Fibroblast of villous mesenchyme (primary cell): ENCODE measurements at places on chromosomes 13 and 19. TPM values are rescaled to one million over a fixed set of nuclear protein-coding genes. Genes with fewer than 3 reads are reported as not detected.

Gene GFY
- total RNA-seq: not detected in 2 replicates

Gene PLIN4
- 0.32 and 0.43 TPM in 2 replicates for total RNA-seq

Gene CYP2F1
- total RNA-seq: not detected in 2 replicates

Gene ZNF573
- total RNA-seq: 4.8 and 6.0 TPM in 2 replicates

Gene FCAR
- total RNA-seq: not detected in 2 replicates

Gene KLK7
- not detected in 2 replicates for total RNA-seq

GRCh38 chr19:35975608-35976214 is 19.3 kb upstream of the SDHAF1 start:
- DNase-seq: no peak

DNA sequence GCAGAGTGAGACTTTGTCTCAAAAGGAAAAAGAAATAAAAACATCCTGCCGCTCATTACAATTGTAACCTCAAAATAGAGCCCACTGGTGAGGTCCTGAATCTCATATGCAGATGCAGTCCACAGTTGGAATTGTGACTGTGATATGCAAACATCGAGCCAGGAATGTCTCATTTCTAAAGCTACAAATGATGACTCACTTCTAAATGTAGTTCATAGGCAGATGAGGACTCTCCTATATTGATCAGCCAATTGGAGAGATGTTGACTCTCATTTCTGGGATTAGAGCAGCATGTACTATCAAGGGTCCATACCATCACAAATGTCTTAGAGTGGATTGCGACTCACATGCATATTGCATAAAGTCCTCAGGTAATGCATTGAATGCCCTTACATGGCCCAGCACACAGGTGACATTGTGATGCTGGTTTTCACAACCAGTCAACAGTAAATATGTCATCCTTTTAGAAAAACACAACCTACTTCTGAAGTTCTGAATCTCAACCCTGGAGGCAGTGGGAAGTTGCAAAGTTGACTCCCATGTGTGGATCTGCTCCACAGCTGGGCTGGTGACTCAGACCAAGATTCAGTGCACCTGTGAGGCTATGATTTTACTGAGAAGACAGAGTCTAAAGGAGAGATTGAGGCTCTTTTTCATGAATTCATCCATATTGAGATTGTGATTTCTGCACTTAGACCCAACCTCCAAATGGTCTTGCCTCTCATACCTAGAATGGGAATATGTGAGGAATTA is 16.9 kb upstream of the ZNF254 start:
- DNase-seq: no peak

DNA sequence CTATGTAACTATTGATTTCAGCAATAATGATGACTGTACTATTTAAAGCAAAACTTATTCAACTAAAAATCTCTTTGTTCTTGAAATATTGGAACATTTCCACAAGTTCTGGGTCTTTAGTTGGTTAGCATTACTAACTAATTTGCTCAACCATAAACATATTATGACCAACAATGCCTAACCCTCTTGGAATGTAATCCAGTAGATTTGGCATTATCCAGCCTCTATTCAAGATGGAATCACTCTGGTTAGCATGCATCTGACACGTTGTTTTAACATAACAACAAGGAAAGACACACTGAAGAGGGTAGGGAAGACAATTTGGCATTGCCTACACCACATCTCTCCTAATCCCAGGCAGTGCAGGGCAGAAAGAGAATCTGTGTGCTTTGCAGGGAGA is 941.3 kb upstream of the PCDH20 start:
- no peak for DNase-seq

- peak; percentile 70 for DNase-seq
Observed at GRCh38 chr19:33152176-33152575, 20.3 kb downstream of the WDR88 start.

DNA sequence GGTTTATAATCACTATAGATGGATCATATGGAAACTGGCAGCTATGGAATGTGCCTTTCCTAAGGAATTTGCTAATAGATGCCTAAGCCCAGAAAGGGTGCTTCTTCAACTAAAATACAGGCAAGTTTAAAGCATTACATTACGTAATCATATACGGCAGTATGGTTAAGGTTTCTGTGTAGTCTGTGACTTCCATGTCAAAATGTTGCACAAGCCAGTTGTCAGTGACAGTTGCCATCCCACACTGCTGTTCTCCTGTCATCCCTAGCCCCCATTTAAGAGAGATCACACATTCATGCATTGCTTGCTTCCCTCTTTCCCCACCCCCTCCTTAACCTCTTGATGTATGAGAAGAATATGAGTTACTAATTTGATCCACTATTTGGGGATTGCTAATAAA is 47.3 kb downstream of the BRCA2 start:
- peak; percentile 5 for DNase-seq

GRCh38 chr19:7605490-7606222 is 10.0 kb downstream of the CAMSAP3 start:
- peak; percentile 13 for DNase-seq

GRCh38 chr19:4023600-4024398 is 16.3 kb downstream of the PIAS4 start:
- no peak for DNase-seq

DNA sequence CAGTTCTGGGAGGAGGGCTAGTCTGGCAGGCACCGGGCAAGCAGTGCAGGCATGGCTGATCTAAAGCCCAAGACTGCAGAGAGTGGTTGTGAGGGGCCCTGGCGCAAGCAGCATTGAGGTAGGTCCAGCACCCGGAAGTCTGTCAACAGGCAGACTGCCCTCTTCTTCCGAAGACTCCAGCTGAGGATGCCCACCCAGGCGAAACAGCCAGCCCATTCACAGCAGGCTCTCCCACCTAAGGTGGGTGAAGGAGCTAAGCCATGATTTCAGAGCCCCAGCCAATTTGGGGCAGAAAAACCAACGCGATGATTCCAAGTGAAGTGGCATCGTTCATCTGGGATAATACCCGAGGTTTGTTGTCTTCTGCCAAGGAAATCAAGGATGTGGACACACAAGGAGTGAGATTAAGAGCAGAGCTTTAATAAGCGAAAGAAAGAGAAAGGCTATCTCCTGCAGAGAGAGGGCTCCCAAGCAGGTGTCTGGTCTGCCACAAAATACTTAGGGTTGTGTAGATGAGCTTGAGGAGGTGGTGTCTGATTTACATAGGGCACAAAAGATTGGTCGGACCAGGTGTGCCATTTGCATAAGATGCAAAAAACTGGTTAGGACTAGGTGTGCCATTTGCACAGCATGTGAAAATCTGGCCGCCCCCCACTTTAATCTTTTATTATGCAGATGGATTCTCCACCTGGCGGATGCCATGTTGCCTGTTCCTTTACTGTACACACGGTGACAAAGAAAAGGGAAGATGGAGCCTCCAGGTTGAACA is 22.6 kb downstream of the FAM124A start:
- DNase-seq: no peak

GRCh38 chr19:6103217-6103644 is 7.1 kb downstream of the RFX2 start:
- peak; percentile 41 for DNase-seq

GRCh38 chr13:40101708-40102359 is 446.4 kb downstream of the COG6 start:
- no peak for DNase-seq

DNA sequence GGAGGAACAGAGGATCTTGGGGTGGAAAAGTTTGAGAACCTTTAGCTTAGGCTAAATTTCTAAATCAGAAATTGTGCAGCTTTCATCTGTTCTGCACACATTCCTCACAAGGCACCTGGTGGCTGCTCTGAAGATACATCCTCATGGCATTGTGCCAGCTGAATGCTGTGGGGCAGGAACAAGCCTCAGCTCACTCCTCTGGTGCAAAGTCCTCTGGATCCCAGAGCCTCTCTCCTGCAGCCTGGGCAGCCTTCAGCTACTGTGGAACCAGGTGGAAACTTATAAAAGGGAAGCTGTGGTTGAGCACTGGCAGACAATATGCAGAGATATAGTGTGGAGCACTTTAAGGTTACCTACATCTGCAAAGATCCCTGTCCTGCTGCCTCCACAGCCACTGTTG is 72.3 kb downstream of the KCTD12 start:
- no peak for DNase-seq

- no peak for DNase-seq
Observed at GRCh38 chr19:39752390-39752789, 14.6 kb upstream of the CLC start.
